RWPE2 (cell line): ENCODE measurements at places on chromosomes 5 and 9.

DNA sequence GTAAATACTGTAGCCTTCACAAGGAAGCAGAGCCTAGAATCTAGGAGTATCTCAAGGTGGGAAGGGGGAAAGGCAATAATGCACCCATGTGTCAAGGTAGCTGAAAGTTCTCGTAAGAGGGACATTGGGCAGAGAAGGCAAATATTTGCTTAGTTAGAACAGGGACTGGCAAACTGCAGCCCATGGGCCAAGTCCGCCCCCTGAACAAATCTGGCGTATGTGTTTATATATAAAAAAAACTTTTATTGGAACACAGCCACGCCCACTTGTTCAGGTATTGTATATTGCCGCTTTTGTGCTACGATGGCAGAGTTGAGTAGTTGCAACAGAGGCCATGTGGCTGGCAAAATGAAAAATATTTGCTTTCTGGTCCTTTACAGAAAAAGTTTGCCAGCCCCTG, 16.1 kb downstream of the KCNN2 start:
- no peak for DNase-seq
- no peaks in the 10 kb centered on the region for H3K4me1 ChIP-seq
- no peak overlapping the region for H3K4me3 ChIP-seq
- no peaks in the 10 kb centered on the region for H3K36me3 ChIP-seq
- no peak overlapping the region for H3K27ac ChIP-seq
- H3K27me3 ChIP-seq = peaks cover 18% of the 10 kb centered on the region

DNA sequence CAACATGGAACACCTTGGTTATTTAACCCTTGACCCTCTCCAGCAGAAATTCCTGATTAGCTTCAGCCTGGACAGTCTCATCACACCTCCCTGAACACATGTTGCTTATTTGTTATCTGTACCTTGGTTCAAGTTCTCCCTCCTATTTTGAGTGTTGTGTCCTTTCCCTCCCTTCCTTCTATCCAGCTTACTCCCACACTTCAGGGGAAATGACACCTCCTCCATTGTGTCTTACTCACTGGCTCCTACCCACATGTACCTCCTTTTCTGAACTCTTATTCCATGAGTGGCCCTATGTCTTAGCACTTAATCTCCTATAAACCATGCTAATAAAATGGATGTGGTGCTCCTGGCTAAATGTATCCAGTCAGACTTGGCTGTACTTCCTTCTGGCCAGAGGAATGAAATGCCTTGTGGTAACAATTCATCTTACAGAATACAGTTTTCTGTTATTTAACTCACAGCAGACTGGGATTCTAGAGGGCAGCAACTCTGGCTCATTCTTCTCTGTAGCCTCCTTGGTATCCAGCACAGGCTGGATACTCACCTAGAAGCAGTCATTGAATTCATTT, 11.2 kb downstream of the LIX1 start:
- no peak for DNase-seq
- H3K27me3 ChIP-seq = no peaks in the 10 kb centered on the region
- H3K36me3 ChIP-seq = no peaks in the 10 kb centered on the region
- H3K4me1 ChIP-seq = no peaks in the 10 kb centered on the region
- H3K4me3 ChIP-seq = no peak overlapping the region
- no peak overlapping the region for H3K27ac ChIP-seq

DNA sequence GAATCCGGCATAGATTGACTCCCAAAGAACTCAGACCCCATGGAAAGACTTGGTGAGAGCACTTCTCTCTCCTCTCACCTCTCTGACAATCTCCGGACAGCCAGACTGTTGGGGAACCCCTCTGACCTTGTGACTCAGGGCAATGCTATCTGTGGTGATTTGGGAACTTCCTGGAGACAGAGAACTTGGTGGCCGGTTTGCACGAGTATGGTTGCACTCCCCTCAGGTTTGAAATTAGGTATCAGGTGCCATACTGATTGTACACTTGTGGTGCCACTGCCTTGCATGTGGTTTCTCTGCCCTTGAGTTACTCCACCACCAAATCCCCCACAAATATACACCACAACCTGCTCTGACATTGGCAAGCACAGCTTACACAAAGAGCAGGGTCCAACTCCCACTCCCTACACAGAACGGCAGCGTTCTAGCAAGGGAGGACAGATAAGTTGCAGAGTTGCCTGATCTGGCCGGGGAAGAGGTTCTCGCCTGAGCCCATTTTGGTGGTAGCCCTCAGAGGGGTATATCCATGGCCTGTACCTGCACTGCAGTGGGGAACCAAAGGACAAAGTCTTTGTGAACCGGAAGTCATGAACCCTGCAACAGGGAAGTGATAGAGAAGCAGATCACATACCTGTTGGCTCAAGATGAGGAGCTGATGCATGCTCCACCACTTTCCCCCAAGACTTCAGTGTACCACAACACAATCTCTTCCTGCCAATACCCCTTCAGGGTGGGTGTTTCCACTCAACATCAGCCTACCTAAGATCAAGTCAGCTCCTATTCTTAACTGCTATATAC, 255.1 kb downstream of the MCTP1 start:
- no peaks in the 10 kb centered on the region for H3K36me3 ChIP-seq
- no peaks in the 10 kb centered on the region for H3K27me3 ChIP-seq
- no peak for DNase-seq
- H3K4me3 ChIP-seq = no peak overlapping the region
- no peak overlapping the region for H3K27ac ChIP-seq

DNA sequence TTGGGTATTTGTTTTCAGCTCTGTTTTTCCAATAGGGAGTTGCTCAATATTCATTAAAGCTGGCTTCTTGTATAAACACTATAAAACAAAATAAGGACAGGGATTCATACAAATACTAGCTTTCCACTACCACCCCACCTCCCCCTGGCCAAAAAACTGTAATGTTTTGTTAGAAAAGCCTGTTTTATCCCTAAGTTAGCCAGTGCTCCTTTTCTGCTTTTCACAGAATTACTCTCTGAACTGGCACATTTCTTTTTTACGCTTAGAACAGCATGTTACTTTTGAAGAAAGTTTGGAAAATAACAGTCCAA, 147.4 kb upstream of the DMRT1 start:
- H3K4me1 ChIP-seq = peaks cover 64% of the 10 kb centered on the region
- H3K27ac ChIP-seq = peak overlapping the region; percentile 99
- peaks cover 27% of the 10 kb centered on the region for H3K36me3 ChIP-seq
- H3K27me3 ChIP-seq = no peaks in the 10 kb centered on the region
- no peak for DNase-seq

GRCh38 chr9:76399856-76400255, 5.6 kb upstream of the RFK start:
- no peaks in the 10 kb centered on the region for H3K36me3 ChIP-seq
- H3K27ac ChIP-seq = no peak overlapping the region
- H3K4me1 ChIP-seq = no peaks in the 10 kb centered on the region
- no peak for DNase-seq
- H3K4me3 ChIP-seq = no peak overlapping the region

DNA sequence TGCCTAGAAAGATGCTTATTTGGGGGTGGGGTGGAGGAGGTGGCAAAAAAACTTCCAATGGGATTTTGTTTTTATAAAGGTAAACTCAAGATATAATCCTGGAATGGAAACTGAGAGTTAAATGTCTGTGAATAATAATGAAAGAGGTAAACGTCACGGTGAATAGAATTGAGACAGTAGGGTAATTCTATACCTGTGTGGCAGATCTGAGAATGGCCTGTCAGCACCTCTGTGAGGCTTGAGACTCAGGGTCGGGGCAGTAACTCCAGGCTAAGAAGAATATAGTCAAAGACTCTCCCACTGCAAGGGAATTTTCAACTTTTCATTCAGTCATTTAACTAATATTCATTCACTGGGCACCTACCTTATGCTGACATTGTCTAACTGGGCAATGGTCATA, 581.2 kb upstream of the ZNF608 start:
- H3K27ac ChIP-seq = no peak overlapping the region
- H3K36me3 ChIP-seq = no peaks in the 10 kb centered on the region; the same call in 1 of the 2 replicates
- no peak overlapping the region for H3K4me3 ChIP-seq

- peak; percentile 85 for DNase-seq
- H3K4me3 ChIP-seq = peak within 1 kb of the TSS; percentile 63
- H3K27me3 ChIP-seq = no peaks in the 10 kb centered on the region
- H3K27ac ChIP-seq = peak within 1 kb of the TSS; percentile 96
- peaks cover 79% of the 10 kb centered on the region for H3K4me1 ChIP-seq
- H3K36me3 ChIP-seq = no peaks in the 10 kb centered on the region
Observed at GRCh38 chr9:69173891-69174615, at the start of gene TJP2. TSS of gene TJP2 (plus strand) at chr9:69174277. CDS start at chr9:69174373, 96 bp downstream.

DNA sequence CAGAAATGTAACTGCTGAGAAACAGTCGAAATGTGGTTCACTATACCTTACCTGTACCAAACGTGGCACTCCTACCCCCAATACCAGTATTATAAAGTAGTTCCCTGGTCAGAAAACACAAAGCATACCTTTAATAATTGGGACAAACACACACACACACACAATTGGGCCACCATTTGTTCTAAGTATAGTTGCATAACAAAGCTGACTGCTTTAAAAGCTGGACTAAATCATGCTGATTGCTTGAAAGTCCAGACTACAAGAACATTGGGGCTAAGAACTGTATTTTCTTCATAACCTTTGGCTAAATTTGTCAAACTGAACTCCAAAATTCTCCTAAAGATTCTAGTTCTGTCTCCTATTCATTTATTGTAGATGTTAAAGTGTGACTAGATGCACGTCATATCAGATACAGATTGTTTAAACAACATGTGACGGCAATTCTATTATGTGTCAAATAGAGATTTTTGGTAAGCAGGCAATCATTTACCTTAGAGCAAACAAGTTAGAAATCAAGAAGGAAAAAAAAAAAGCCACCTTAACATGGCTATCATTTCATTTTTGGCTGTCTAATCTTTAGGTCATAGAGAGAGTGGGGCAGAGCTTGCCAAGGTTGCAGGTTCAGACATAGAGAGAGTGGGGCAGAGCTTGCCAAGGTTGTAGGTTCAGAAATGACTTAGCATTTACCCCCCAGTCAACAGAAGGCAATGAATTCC, 265.1 kb downstream of the ARL15 start:
- H3K4me3 ChIP-seq = no peak overlapping the region
- no peaks in the 10 kb centered on the region for H3K36me3 ChIP-seq
- H3K27ac ChIP-seq = no peak overlapping the region
- H3K4me1 ChIP-seq = no peaks in the 10 kb centered on the region
- no peak for DNase-seq

GRCh38 chr9:13278368-13279246, 885 bp downstream of the MPDZ start:
- no peaks in the 10 kb centered on the region for H3K36me3 ChIP-seq
- peak; percentile 59 for DNase-seq
- H3K4me3 ChIP-seq = peak overlapping the region; percentile 98
- peak overlapping the region; percentile 27 for H3K27ac ChIP-seq

DNA sequence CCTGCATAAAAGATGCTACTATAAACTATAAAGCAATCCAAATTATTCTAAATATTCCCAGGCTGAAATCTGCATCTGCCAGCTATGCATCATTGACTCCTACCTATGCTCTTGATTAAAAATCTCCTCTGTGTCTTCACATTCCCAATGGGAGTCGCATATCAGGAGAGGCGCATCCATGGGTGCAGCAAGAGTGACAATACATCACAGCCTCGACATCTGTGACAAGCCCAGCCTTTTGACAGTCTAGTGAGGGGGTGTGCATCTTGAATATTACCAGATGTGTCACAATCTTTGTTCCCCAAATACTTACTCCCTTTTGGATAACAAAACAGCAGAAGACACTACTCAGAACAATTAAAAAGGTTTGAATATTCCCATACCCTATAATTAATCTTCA, 171.8 kb downstream of the PDE4D start:
- H3K27me3 ChIP-seq = no peaks in the 10 kb centered on the region
- no peak overlapping the region for H3K4me3 ChIP-seq
- no peak for DNase-seq
- no peak overlapping the region for H3K27ac ChIP-seq
- no peaks in the 10 kb centered on the region for H3K36me3 ChIP-seq

DNA sequence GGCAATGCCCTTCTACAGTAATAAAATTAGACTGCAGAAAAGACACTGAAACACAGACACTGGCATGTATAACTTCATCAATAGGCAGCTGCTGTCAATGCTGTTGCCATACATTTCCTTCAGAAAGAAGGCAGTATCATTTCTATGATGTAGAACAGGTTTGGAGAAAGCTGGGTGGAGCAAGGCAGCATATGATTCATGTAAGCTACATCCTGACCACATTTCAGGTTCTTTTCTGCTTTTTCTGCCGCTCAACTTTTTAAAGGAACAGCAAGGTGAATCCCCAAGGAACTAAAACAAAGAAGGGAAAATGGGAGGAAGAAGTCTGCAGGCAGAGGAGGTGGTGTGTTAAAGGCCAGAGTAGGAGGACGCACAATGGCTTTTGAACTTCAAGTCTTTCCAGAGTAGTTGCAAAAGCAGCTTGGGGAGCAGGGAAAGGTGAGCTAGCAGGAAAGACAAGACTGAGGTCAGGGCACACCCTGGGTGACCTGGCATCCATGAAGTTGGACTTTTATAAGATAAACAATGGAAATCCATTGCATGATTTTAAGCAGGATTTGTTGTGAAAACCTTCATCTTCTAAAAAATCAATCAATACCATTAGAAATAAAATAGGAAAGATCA, 142.1 kb downstream of the MED10 start:
- H3K27ac ChIP-seq = peak overlapping the region; percentile 3
- DNase-seq = no peak
- H3K36me3 ChIP-seq = no peaks in the 10 kb centered on the region
- H3K27me3 ChIP-seq = no peaks in the 10 kb centered on the region

DNA sequence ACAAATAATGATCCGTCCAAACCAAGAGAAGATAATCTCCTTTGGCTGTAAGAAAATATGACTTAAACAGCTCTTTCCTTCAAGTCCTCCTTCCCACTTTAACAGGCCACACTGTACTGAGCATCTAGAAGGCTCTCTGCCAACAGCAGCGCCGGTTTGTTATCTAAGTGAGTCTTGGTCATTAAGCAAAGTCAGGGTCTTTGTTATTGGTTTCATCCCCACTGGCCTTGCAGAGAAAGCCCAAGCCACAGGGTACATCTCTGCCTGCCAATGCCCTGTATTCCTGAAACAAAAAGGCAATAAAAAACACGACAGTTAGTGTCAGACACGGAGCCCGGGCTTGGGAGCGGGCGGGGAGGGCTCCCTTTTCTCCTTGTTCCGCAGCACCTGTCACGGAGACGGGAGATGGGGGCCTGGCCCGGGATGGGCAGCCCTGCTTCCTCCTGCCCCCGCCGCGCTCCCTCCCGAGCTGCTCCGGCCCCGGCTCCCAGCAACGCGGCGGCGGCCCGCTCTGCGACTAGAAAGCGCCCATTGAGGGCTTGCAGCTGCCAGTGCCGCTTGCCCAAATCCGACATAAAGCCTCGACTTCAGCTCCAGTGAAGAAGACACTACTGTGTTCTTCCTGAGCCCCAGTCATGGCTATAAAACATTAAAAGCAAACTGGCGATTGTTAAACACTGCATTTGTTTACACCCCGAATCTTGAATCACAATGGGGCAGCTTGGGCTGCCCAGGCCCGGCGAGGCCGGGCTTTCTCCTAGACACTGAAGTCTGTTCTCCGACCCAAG, 28.1 kb upstream of the PIK3R1 start:
- no peaks in the 10 kb centered on the region for H3K27me3 ChIP-seq
- H3K36me3 ChIP-seq = no peaks in the 10 kb centered on the region
- H3K4me1 ChIP-seq = peaks cover 2% of the 10 kb centered on the region
- no peak for DNase-seq
- H3K27ac ChIP-seq = no peak overlapping the region
- no peak overlapping the region for H3K4me3 ChIP-seq

GRCh38 chr5:75286211-75286773, 49.6 kb upstream of the ANKRD31 start:
- no peaks in the 10 kb centered on the region for H3K36me3 ChIP-seq
- H3K4me1 ChIP-seq = no peaks in the 10 kb centered on the region
- H3K27ac ChIP-seq = no peak overlapping the region
- no peaks in the 10 kb centered on the region for H3K27me3 ChIP-seq
